Breast epithelium (tissue), 4 donors: ENCODE measurements at places on chromosomes 5 and 9. TPM values are rescaled to one million over a fixed set of nuclear protein-coding genes. Genes with fewer than 3 reads are reported as not detected.

The SLCO6A1 gene
- not detected for total RNA-seq

The SMIM32 gene
- not detected for total RNA-seq

The HAVCR1 gene
- total RNA-seq: not detected

The COL15A1 gene
- total RNA-seq: 32.4 TPM

The VCAN gene
- 245 TPM for total RNA-seq

The PPIC gene
- 33.1 TPM for total RNA-seq

The FOXD1 gene
- total RNA-seq: not detected

The SPATA31A3 gene
- not detected for total RNA-seq
